ENCODE measurements at places on chromosomes 6 and 20.
A peak's percentile ranks its signal among the peaks of the same experiment; 100 is the strongest.

GRCh38 chr20:54209216-54209813 is 1.4 kb downstream of the PFDN4 start:
- no peak for DNase-seq

GRCh38 chr6:4344317-4344899 is 209.0 kb upstream of the ECI2 start:
- DNase-seq = peak; percentile 34

- DNase-seq = no peak
Observed at GRCh38 chr6:47059216-47059885, 17.2 kb upstream of the ADGRF1 start.

DNA sequence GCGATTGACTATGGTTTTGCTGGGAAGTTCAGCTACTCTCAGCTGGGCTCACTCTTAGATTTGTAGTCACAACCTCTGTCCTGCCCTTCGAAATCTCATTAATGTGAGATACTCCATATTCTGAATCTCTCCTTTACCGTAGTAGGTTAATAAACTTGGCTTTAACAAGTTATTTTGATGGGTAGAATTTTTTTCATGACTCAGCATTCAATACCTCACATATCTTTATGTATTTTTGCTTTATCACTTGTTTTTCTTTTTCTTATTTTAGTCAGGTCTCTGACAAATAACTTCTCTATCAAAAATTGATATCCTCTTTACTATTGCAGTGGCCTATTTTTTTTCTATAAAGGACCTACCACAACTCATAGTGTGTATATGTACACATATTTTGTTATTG is 855.2 kb upstream of the ADGRB3 start:
- no peak for DNase-seq

DNA sequence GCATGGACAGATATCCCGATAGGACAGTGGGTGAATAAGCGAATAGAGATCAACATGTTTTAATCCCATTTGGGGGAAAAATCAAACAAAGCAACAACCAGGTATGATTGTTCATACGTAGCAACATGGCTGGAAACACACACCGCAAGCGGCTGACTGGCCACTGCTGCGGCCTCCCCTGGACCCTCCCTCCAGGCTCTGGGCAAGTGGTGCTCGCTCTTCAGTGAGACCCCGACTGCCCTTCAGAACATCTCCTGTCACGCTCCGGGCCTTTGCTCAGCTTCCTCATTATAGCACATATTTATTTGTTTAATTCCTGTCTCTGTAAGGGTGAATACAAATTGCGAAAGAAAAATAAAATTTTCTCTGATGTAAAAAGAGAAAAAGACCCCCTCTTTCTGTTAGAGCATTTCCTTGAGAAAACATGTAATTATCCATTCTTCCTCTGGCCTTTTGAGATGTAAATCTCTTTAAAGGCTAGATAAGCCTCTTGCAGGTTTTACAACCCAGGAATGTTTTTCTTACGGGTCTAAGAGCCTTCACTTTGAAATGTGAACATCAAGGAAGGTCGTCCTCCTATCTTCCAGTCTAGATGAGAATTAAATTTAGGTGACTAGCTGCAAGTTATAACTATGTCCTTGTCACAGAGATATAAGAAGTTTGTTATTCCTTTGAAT is 11.0 kb upstream of the FAM210B start:
- no peak for DNase-seq

- peak; percentile 98 for DNase-seq
Observed at GRCh38 chr6:146914489-146915483, 289.4 kb upstream of the STXBP5 start.

GRCh38 chr6:2857580-2858337 is 16.1 kb upstream of the SERPINB1 start:
- peak; percentile 56 for DNase-seq

DNA sequence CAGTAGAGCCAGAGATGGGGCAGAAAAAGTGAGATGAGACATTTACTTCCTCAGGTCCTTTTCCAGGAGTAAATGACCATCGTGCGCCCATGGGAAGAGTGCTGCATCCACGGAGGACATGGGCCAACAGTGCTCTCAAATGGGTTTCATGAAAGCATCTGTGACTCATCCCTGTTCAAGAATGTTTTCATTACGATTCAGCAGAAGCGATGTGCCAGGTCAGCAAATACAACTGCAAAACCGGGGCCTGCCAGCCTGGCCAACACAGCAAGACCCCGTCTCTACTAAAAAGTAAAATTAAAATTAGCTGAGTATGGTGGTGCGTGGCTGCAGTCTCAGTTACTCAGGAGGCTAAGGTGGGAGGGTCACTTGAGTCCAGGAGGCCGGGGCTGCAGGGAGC is 125.1 kb downstream of the LY86 start:
- DNase-seq = peak; percentile 87

DNA sequence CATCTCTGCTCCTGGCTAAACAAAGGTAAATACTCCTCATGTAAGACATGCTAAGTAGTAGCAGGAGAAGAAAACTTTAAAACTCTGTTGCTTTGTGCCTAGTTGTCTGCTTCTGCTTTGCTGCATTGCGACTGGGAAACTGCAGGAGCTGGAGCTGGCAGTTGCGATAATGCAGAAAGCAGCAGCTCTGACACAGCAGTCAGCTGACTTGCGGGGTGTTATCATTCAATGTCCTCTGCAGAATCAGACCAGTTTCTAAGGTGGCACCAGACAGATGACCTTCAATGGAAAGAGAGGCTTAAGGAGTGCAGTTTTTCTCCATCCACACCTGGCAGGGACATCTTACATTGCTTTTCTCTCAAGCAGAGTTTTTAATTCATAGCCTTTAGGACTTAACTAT is 69.9 kb upstream of the SOX4 start:
- no peak for DNase-seq
